Activated T-helper 17 cell treated with anti-CD3 and anti-CD28 coated beads, Interleukin-2, amount 50 U/mL, for 72 hours (primary cell): ENCODE measurements at places on chromosomes 13 and 19. TPM values are rescaled to one million over a fixed set of nuclear protein-coding genes. Genes with fewer than 3 reads are reported as not detected.

CYP2A7 gene
- total RNA-seq, result not detected

ZNF492 gene
- total RNA-seq, result 0.79 TPM

CCL25 gene
- total RNA-seq, result 0.48 TPM

UBXN6 gene
- total RNA-seq, result 37.4 TPM

SIGLEC14 gene
- not detected for total RNA-seq

PSG1 gene
- 0.58 TPM for total RNA-seq

TLE6 gene
- 4.1 TPM for total RNA-seq

DACH1 gene
- total RNA-seq, result not detected

F10 gene
- total RNA-seq, result 1.0 TPM

ZNF665 gene
- total RNA-seq, result 2.9 TPM

KLK10 gene
- not detected for total RNA-seq

APC2 gene
- 0.21 TPM for total RNA-seq

OR7D2 gene
- not detected for total RNA-seq

C13orf42 gene
- not detected for total RNA-seq

ZNF708 gene
- 11.8 TPM for total RNA-seq

VSIG10L gene
- total RNA-seq, result 1.2 TPM

GSX1 gene
- not detected for total RNA-seq

NLRP9 gene
- not detected for total RNA-seq

SMIM24 gene
- not detected for total RNA-seq

LRFN3 gene
- 9.8 TPM for total RNA-seq

LYL1 gene
- 1.6 TPM for total RNA-seq

CALR3 gene
- total RNA-seq, result not detected

GRIN3B gene
- 0.21 TPM for total RNA-seq

DOHH gene
- total RNA-seq, result 11.1 TPM

CRB3 gene
- total RNA-seq, result not detected

PSG7 gene
- not detected for total RNA-seq

MYH14 gene
- not detected for total RNA-seq

ADGRE1 gene
- 10.6 TPM for total RNA-seq

PSG3 gene
- 0.13 TPM for total RNA-seq

THSD8 gene
- 32.7 TPM for total RNA-seq

NCR1 gene
- total RNA-seq, result not detected
